Amniotic stem cell (primary cell): ENCODE measurements at places on chromosomes 2 and 18.

- no peak for DNase-seq
Observed at GRCh38 chr18:27372386-27372785, 187.3 kb upstream of the CHST9 start.

- no peak for DNase-seq
Observed at GRCh38 chr18:42929857-42930256, 185.6 kb downstream of the RIT2 start.

DNA sequence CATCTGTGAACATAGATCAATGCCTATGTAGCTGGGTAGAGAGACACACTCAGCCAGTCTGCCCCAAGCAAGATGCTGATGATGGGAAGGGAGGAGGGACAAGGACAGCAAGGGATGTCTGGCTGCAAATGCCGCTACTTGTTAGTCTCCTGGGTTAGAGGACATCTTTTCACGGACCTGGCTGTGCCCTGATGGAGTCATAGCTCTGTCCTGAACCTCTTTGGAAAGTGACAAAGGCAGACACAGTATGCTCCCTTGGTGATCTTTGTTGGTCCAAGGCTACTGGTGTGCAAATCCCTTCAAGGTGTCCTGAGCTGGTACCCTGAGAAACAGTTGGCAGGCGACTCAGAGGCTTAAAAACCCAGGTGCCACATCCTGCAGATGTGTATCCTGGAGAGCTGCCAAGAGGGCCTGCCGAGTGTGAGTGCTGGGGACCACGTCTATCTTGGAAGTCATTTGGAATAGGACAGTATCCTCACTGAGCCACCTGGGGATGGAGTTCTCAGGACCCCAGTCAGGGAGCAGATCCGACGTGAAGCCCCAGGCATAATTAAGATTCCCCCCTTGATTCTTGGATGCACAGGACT is 10.8 kb downstream of the FOSL2 start:
- DNase-seq, result no peak

- DNase-seq, result no peak
Observed at GRCh38 chr18:44778788-44779187, 98.1 kb downstream of the SETBP1 start.

GRCh38 chr2:11550901-11551568 is 17.2 kb downstream of the GREB1 start:
- no peak for DNase-seq

- no peak for DNase-seq
Observed at GRCh38 chr2:18551169-18551568, 9.3 kb downstream of the RDH14 start.

DNA sequence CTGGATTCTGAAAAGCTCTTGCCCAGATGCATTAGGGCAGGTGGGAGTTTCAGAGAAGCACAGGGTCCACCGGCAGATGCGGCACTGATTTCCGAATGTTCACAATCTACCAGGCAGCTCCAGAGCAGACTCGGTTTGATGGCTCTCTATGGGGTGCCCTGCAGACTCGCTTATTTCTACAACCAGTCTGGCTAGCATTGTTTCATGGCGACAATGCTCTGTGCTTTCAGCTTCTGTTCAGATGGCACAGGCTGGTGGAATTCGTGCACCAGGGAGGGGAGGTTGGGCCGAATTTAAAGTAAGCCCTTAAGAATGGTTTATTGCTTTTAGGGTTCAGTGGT is 9.9 kb downstream of the MYT1L start:
- DNase-seq, result no peak

DNA sequence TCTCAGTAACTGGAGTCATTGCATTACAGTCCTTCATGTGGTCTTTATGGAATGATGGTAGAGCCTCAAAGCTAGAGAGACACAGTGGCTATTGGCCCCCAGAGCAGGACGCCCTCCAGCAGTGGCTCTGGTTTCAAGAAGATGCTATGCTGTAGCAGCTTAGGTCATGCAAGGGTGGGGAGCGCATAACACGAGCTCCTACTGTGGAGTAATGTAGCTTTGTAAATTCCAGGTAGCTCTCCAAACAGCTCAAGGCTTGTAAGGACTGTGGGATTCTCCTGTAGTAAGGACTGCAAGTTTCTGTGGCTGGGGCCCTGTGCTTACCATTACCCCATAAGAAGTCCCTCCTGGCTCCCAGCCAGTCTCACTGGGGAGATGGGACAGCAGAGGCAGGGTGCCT is 15.6 kb downstream of the APLF start:
- no peak for DNase-seq

GRCh38 chr18:44799382-44799906 is 118.8 kb downstream of the SETBP1 start:
- DNase-seq, result no peak

GRCh38 chr2:157303612-157304011 is 22.0 kb downstream of the ERMN start:
- DNase-seq, result no peak

GRCh38 chr2:96538487-96539214 is 2.1 kb downstream of the ARID5A start:
- DNase-seq, result no peak
